ENCODE measurements at places on chromosomes 3 and 15.
A peak's percentile ranks its signal among the peaks of the same experiment; 100 is the strongest.

- no peak for DNase-seq
Observed at GRCh38 chr15:27774191-27774590, 324.9 kb downstream of the OCA2 start.

GRCh38 chr3:185176750-185177359, 24.0 kb upstream of the C3orf70 start:
- no peak for DNase-seq

- DNase-seq = no peak
Observed at GRCh38 chr3:150721285-150722130, 17.8 kb upstream of the ERICH6 start.

DNA sequence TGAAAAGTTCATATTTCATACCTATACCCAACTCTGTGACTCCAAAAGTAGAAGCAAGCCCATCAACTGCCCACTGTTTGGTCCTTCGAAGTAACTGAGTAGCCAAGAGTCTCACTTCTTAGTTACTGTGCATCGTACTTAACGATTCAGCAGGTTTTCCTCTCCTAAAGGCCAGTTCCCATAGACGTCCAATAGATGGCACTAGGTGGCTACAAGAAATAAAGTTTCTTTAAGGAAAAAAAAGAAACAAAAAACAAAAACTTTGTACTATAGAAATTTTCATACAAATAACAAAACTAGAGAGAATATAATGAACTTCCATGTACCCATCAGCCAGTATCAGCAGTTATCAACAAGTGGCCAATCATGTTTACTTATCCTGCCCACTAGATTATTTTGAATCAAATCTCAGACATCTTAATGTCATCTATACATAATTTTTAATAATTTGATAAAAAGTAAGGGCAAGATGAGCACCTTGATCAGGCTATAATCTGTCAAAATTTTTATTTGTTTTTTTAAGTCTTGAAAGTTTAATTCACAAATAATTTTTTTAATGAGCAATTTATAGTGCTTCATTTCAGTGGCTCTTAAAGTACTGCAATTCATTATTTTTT, 63.8 kb upstream of the ACP3 start:
- no peak for DNase-seq

DNA sequence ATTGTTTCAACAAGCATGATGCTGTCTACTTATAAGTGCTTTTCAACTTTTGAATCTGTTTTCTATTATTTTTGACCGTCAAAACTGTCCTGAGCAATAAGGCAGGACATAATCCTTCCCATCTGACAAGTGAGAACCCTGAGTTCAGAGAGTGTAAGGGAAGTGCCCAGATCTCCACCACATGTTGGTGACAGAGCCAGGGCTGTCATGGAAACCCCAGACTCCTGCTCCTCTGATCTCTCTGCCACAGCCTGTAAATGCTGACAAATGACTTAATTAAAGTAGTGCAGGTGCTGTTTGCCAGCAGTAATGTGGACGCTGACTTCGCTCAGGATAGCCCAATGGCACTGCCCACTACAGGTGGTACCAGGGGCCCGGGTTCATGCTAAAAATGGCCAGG, 40.3 kb downstream of the SPSB4 start:
- DNase-seq = no peak

- DNase-seq = no peak
Observed at GRCh38 chr15:77497110-77497737, 76.5 kb downstream of the HMG20A start.

GRCh38 chr3:16503191-16503776, 10.2 kb downstream of the RFTN1 start:
- no peak for DNase-seq

GRCh38 chr3:38725726-38726419, 76.4 kb upstream of the SCN5A start:
- no peak for DNase-seq

- DNase-seq = peak; percentile 17
Observed at GRCh38 chr15:60589253-60589652, 110.3 kb upstream of the ICE2 start.

- DNase-seq = no peak
Observed at GRCh38 chr15:95287720-95288103, 1042.8 kb upstream of the NR2F2 start.

DNA sequence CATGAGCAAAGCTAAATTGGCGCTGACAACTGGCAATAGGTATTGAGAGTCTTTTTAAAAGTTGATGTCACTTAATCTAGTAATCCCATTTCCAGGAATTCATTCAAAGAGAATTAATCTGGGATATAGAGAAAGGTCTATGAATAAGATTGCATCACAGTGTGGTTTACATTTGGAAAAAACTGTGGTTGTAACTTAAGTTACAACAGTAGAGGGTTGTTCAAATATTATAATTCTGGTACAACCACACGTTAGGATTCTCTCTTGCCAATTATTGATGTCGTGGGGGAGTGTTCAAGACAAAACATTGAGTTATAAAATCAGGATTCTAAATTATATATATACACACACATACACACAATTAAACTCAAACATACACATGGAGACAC, 79.8 kb downstream of the LIPC start:
- no peak for DNase-seq

GRCh38 chr3:10702961-10703740, 112.9 kb upstream of the SLC6A11 start:
- DNase-seq = no peak

DNA sequence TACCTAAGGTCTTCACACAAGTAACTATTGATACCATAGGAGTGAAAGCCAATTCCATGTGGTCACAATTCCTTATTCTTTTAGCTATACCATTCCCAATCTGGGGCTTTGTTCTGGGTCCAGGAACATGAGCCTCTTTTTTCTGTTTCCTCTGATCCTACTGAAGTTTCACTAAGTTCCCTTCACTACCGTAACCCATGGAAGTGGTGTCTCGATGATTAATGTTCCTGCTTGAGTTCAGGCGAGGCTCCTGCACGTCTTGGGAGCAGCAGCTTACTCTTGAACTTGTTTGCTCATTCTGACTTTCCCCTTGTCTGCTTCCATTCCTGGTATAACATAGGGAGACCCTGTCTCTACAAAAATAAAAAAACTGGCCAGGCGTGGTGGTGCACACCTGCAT, 23.6 kb downstream of the ZNF592 start:
- DNase-seq = no peak

DNA sequence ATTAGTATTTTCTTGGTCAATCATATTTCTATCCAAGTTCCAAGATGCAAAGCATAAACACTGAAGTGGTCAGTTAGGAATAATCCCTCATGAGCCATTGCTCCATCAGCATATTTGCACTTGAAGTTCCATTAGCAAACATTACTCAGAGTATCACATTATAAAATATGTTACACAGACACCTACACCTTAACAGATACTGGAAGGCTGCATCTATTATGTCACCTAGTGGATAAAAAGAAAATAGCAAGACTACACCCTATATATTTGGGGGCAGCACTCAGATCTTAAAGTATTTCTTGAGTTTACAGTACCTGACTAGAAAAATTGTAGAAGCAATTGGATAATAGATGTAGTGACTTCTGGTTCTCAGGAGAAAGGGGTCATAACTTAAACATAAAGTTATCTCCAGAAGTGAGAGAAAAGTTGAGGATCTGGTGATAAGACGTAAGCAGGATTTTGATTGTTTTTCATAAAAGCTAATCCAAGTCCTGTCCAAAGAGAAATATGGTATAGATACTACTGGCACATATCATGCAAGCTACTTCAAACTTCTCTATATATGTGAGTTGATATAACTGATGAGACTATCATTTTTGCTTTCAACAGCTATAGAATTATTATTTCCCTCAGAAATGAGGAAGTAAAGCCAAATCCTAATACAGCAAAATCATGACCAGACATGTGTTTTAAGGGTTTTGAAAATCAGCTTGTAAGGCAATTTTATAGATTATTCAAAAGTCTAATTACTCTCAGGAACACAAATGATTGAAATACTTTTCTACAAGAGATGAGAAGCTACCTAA, 422.2 kb downstream of the GBE1 start:
- no peak for DNase-seq

- DNase-seq = no peak
Observed at GRCh38 chr3:139491027-139491700, 14.8 kb upstream of the RBP2 start.

DNA sequence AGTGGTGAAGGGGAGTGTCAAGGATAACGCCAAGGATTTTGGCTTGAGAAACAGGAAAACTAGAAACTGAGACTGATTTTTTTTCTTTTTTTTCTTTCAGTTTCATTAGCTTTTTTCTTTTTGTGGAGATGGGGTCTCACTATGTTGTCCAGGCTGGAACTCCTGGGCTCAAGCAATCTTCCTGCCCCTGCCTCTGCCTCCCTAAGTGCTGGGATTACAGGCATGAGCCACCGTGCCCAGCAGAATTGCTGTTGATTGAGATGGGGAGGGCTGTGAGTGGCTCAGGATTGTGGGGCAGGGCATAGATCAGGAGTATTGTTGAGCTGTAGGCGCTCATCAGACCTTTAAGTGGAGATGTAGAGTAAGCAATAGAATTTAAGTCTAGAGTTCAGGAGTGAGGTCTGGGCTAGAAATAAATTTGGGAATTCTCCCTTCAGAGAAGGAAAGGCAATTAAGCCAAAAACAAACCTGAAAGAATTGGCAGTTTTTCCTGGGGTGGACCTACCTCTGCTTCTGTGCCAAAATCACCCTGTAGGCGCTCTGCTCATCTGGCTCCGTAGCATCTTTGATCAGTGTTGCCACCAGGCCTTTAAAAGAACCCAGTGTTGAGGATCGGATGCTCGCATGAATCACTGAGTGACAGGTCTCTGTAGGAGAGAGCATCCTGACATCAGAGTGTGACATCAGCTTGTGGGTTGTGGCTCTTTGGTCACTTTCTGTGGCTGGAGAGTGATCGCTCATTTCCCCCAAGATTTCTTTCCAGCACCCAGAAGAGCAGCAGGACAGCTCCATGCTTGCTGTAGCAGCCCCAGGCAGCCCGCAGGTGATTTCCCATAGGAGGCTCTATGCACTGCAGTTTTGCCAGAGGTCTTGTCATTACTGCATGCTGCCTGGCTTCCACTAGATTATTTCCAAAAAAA, 15.8 kb downstream of the ABHD17C start:
- DNase-seq = no peak

DNA sequence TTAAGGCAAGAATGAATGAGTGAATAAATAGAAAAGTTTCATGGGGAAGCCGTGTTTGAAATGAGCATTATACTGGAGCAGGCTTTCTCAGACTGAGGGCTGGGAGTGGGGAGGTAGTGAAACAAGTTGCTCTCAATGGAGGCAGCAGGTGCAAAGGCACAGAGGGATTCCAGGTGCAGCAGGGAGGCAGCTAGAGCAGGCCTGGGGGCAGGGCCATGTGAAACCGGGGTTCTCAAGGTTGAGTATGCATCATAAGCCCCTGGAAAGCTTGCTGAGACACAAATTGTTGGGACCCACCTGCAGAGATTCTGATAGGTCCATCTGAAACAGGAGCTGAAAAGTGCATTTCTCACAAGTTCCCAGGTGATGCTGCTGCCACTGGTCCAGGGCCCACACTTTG, 45.3 kb downstream of the BFSP2 start:
- DNase-seq = no peak

Data from stimulated activated CD4-positive, alpha-beta T cell treated with anti-CD3 and anti-CD28 coated beads, Interleukin-15, amount 100 ng/mL, for 1 hour (primary cell).